ENCODE measurements at places on chromosomes 2 and 18.

DNA sequence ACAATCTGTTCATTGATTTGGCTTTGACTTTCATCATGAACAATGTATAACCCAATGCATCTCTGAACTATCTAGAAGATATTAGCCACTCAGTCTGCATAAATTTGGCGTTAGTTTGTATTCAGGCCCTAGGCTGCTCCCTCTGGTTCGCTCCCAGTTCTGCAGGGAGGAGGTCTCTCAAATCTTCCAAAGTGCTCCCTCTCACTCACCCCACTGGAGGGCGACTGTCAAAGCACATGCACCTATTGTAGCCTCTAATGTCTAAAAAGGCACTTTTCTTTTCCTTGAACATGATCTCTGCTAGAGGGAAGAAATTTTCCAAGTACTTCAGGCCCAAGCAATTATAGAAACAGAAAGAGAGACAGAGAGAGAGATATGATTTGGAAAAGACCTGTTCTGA is 291.5 kb downstream of the TDRD15 start:
- no peak for DNase-seq

- no peak for DNase-seq
Observed at GRCh38 chr2:230714136-230714480, 1.5 kb downstream of the CAB39 start.

DNA sequence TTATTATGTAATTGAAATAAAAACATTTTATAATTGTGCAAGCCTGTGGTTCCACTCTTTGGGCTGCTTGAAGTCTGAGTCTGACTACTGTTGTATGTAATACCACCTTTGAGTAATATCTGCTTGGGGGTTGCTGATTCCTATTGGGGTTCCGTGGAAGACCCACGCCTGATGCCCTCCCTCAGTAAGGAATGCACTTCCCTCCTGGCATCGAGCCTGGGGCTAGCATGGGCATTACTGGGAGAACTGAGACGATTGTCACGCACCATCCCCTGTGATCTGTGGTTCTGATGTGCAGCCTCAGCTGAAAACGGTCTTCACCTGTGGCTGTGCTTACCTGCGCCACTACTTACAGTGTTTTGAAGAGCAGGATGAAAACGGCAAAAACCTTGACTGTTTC is 32.7 kb upstream of the RBM44 start:
- no peak for DNase-seq

DNA sequence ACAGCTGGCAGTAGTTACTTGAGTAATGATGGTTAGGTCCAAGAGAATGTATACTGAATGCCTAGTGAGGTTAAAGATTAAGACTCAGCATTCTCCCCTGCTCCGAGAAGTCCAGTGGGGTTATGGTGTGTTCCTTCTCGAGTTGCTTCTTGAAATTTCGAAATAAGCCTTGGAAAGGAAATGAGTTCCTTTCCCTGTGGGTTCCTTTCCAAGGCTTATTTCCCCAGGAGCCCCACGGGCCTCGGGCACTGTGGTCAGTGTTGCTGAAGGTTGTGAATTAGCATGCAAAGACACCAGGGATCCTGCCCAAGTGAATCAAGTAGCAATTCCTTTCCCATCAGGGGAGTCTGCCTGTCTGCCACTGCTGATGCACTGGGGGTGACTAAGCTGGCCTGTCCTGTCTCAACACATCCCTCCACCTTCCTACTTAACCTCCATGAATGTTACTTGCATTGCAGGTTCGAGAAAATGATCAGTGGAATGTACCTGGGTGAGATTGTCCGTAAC is 53.6 kb downstream of the HK2 start:
- DNase-seq, result peak; percentile 39

GRCh38 chr18:36402765-36403396 is 105.4 kb downstream of the FHOD3 start:
- DNase-seq, result no peak

GRCh38 chr18:59881728-59882656 is 17.8 kb upstream of the PMAIP1 start:
- no peak for DNase-seq

DNA sequence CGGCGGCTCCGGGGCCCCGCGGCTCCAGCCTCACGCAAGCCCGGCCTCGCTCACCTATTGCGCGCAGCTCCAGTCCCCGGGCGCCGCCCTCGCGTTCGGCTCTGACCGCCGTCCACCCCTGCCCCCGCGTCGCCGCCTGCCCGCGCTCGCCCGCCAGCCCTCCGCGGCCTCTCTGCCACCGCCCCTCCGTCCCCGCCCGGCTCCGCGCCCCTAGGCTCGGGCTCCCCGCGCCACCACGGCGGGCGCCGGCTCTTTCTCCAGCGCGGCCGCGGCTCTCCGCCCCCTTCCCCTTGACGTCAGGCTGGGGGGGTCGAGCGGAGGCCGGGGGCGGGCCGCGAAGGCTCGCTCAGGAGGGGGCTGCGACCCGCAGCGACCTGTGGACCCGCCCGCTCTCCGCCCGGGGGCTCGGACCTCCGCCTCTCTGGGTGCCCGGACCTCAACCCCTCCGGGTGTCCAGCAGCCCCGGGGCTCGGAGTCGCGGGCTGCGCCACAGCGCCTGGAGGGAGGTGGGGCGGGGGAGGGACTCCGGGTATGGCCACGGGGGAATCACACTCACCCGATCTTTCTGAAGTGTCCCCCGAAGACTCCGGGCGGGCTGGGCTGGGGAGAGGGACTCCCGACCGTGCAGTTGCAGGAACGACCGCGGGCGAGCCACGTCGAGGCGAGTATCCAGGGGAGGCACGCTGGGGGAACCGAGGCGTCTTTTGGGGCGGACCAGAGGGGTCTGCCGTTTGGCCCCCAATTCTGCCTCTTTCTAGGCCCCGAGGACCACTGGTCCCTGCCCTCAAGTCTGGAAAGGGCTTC is at the start of gene SEMA4C:
Gene SEMA4C, minus strand, starts transcription at position 259 of the 804 bp plus-strand sequence. CDS start 2,194 bp downstream, outside the sequence.
- peak; percentile 75 for DNase-seq

- no peak for DNase-seq
Observed at GRCh38 chr2:236082061-236082460, 86.1 kb downstream of the GBX2 start.

DNA sequence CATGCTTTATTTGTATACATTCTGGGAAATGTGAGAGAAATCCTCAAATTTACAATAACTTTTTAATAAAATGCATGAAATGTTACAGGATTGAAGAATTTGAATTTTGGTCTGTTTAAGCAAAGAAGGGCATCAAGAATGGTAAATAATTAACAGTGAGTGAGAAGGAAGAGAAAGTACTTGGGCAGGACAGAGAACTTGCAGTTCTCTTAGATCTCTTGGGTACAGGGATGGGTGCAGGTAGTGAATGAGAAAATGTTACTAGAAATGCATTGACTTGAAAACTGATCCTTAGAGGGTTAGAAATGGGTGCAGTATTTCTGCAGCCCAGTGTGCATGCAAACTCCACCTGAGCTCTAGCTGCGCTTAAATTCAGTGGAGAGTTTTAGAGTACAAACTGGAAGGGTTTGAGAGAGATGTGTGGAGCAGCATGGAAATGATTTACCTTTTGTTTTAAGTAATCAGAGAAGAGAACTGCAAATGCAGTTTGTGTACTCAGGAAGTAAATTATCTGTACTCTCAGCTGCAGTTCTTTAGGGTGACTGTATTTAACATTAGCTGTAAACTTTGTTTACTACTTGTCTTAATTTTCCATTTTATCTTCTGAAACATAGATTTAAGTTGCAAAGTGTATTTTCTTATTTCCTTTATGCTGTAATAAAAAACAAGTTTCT is 51.0 kb upstream of the RAB27B start:
- DNase-seq, result no peak

DNA sequence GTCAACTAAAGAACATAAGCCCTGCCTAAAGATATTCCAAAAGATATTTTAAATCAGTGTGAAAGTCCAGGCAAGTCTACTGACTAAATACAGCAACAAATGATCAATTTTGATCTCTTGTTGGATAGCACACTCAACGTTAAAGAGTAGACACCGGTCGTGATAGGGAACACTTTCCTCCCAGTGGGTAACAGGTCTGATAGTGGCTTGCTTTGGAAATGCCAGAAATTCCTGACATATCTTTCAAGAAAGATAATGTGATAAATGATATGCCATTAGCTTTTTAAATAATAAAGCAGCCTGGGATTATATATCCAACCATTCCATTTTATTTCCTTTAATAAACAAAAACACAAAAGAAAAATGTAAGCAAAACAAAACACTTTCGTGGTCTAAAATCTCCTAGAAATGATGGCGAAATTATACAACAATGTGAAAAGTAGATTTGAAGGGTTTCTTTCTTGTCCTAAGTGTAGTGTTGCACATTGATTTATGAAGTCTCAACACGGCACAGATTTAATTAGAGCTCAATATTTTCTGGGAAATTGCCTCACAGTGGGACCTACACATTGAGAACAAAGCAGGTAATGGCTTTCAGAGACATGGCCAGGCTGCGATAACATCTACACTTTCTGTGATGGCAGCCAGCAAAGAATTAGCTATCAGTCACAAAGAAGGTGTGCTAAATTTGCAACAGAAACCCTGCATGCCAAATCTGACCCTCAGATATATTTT is 158.6 kb downstream of the PPP1R1C start:
- no peak for DNase-seq

GRCh38 chr2:223238301-223238700 is 186.3 kb downstream of the KCNE4 start:
- no peak for DNase-seq

GRCh38 chr2:30664761-30665358 is 142.4 kb downstream of the CAPN13 start:
- peak; percentile 51 for DNase-seq

GRCh38 chr2:4219571-4219970 is 516.2 kb downstream of the DCDC2C start:
- DNase-seq, result no peak

GRCh38 chr2:146077156-146077555 is 1557.2 kb upstream of the ZEB2 start:
- no peak for DNase-seq

DNA sequence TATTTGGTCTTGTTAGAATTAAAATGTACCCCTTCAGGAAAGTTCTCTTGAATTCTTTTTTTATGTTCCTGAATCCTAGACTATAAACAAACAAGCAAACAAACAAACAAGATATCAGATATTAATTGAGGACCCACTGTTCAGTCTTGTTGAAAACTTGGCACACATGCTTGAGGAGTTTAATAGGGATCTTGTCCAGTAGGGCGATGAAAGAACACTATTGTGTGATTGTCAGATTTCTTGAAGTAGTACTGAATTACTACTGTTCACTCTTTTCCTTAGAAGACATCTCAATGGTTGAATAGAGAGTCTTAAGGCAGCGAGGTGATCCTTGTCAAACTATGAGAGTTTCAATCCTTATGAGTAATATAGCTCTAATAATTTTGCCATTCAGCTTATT is 130.2 kb downstream of the PTPRM start:
- no peak for DNase-seq

DNA sequence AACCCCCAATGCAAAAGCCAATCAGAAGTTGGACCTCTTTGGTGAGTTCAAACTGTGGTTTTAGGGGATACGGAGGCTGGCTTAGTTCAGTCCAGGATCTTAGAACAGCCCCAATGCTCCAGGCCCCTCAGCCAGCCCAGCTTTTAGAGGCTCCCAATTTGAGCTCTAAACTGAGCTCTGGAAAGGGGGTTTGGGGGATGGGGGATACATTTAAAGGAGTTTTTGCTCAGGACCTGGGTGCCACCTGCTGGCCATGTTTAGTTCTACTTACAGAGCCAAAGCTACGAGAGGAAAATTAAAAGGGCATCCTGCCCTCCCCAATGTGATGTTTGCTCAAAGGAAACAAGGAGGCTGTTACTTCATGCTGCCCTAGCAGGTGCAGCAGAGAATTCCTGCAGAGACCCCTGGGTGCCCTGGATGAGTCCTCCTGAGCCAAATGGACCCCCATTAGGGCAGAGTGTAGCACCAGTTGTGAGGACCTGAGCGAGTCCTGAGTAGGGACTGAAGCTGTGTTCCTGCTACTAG is 15.9 kb upstream of the TMEM214 start:
- peak; percentile 60 for DNase-seq

DNA sequence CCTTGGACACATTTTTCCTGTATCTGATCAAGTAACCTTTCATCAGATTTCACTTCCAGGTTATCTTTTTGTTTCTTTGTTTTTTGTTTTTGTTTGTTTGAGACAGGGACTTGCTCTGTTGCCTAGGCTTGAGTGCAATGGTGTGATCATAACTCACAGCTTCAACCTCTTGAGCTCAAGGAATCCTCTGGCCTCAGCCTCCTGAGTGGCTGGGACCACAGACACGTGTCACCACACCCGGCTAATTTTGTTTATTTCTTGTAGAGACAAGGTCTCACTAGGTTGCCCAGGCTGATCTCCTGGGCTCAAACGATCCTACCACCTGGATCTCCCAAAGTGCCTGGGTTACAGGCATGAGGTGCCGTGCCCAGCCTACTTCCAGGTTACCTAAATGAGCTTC is 124.9 kb downstream of the L3MBTL4 start:
- no peak for DNase-seq

- no peak for DNase-seq
Observed at GRCh38 chr2:17506736-17507616, 11.3 kb downstream of the RAD51AP2 start.

DNA sequence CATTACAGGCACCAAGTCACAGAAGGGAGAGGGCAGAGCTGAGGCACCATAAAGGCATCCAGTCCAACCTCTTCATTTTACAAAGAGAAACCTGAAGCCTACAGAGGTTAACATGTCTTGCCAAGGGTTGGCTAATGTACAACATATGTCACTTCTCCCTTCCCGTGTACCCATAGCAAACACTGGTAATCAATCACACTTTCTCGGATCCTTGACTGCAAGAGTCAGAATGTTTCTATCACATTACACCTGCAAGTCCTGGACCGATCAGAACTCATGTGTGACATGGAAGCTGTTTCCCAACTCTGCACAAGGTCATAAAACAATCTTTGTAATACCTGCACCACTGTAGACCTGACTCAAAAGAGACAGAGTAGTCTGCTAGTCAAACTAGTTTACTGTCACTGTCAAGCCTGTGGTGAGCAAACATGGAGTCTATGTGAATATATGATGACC is 6.0 kb downstream of the ANKRD44 start:
- DNase-seq, result no peak

- DNase-seq, result no peak
Observed at GRCh38 chr2:111167076-111167862, 46.6 kb downstream of the BCL2L11 start.

GRCh38 chr2:62343636-62344337 is 147.9 kb downstream of the B3GNT2 start:
- DNase-seq, result no peak

DNA sequence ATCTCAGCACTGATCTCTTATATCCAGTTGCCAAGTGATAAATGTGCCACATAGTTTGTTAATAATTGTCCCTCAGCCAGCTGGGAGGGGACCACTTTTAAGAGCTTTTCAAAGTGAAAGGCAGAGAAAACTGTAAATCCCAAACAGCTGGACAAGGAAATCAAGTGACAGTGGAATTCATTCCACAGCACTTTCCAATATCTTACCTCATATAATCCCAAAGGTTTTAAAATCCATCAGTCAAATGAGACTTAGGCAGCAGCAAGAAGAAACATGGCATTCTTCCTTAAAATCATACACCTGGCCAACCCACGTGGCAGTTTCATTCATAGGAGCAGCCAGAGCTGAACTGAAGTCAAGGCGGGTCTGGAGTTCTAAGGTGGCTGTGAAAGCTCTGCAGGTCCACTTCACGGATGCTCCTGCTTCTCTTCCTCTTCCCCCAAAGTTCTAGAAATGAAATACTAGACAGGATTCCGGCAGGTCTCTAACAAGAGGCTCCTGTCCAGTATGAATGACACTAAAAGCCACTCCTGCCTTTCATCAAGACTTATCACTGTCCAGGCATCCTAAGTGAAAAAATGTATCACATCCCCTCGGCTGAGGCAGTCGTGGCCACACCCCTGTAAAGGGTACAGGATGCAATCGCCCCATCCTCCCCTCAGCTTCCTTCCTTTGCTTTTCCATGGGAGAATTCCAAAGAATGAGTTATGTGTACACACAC is 190.4 kb upstream of the STK17B start:
- DNase-seq, result no peak

GRCh38 chr2:46703588-46703987 is 212.0 kb downstream of the MCFD2 start:
- no peak for DNase-seq

All from activated CD8-positive, alpha-beta memory T cell treated with anti-CD3 and anti-CD28 coated beads, Interleukin-2, amount 50 U/mL, for 48 hours (primary cell).